ENCODE measurements at places on chromosomes 11 and 22.

GRCh38 chr22:31281733-31282132 is 10.6 kb downstream of the PIK3IP1 start:
- H3K27me3 ChIP-seq, result peaks cover 2% of the 10 kb centered on the region
- no peak for DNase-seq

GRCh38 chr22:46622081-46622521 is 1.9 kb downstream of the GRAMD4 start:
- H3K4me3 ChIP-seq, result no peak overlapping the region
- no peaks in the 10 kb centered on the region for H3K27me3 ChIP-seq
- H3K27ac ChIP-seq, result peak overlapping the region; percentile 65
- peaks cover 17% of the 10 kb centered on the region for H3K4me1 ChIP-seq

- no peaks in the 10 kb centered on the region for H3K36me3 ChIP-seq
- H3K27me3 ChIP-seq, result no peaks in the 10 kb centered on the region
- DNase-seq, result no peak
- no peaks in the 10 kb centered on the region for H3K4me1 ChIP-seq
- no peak overlapping the region for H3K27ac ChIP-seq
- H3K4me3 ChIP-seq, result no peak overlapping the region
Measured at GRCh38 chr11:17607083-17607429, 60.0 kb downstream of the OTOG start.

DNA sequence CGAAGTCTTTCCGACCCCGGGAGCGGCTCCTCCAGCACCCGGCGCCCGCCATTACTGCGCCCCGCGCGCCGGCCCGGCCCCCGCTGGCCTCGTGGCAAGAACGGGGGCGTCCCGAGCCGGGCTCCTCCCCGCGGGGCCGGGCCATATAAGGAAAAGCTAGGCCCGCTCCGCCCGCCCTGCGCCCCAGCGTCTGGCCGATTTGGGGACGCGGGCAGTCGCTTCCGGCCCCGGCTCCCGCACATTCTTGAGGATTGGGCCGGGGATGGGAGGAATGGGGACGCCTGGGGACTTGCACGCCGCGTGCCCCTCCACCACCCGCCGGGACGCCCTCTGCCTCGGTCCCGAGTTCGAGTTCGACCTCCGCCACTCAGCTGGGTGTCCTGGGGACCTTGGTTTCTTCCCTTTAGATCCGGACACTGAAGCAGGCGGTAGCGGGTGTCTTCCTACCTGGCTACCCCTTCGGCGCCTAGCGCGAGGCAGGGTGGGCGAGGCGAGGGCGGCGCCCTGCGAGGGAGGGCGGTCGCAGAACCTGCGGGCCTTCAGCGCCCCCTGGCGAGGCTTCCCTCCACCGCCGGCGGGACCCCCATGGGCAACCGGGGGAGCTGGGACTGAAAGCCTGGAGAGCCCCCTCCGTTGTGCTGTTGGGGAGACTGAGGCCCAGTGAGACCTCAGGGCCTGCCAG is 3.8 kb downstream of the SMTN start:
- H3K27ac ChIP-seq, result peak overlapping the region; percentile 79
- peak; percentile 85 for DNase-seq
- peaks cover 2% of the 10 kb centered on the region for H3K27me3 ChIP-seq
- peak overlapping the region; percentile 75 for H3K4me3 ChIP-seq
- peaks cover 31% of the 10 kb centered on the region for H3K4me1 ChIP-seq

GRCh38 chr22:22201185-22201929 is 43.2 kb upstream of the VPREB1 start:
- H3K36me3 ChIP-seq, result no peaks in the 10 kb centered on the region
- H3K27ac ChIP-seq, result no peak overlapping the region
- H3K27me3 ChIP-seq, result peaks cover 2% of the 10 kb centered on the region
- no peak for DNase-seq
- H3K4me3 ChIP-seq, result no peak overlapping the region

DNA sequence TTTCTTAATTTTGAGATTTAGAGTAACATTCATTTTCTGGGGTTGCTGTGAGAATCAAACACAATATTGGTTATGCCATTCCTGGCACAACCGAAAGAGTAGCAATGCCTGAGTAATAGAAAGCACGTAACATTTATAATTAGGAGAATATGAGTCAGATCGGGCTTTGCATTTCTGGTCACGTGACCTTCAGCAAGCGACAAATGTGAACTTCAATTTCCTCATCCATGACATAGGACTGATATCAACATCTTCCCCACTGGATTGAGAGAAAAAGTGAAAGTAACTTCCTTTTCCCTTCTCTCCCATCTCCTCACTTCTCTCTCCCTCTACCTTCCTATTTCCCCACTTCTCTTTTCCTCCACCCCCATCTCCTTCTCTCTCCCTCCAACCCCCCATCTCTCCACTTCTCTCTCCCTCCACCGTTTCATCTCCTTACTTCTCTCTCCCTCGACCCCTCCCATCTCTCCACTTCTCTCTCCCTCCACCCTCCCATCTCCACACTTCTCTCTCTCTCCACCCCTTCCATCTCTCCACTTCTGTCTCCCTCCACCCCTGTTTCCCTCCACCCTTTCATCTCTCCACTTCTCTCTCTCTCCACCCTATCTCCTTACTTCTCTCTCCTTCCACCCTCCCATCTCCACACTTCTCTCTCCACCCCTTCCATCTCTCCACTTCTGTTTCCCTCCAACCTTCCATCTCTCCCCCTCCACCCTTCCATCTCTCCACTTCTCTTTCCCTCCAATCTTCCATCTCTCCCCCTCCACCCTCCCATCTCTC is 33.5 kb upstream of the CAT start:
- no peaks in the 10 kb centered on the region for H3K4me1 ChIP-seq
- peaks cover 11% of the 10 kb centered on the region for H3K27me3 ChIP-seq
- no peak for DNase-seq
- no peaks in the 10 kb centered on the region for H3K36me3 ChIP-seq

GRCh38 chr11:86219311-86220193 is 25.0 kb upstream of the EED start:
- H3K4me3 ChIP-seq, result no peak overlapping the region
- peaks cover 10% of the 10 kb centered on the region for H3K4me1 ChIP-seq
- H3K27ac ChIP-seq, result no peak overlapping the region
- peaks cover 3% of the 10 kb centered on the region for H3K27me3 ChIP-seq

DNA sequence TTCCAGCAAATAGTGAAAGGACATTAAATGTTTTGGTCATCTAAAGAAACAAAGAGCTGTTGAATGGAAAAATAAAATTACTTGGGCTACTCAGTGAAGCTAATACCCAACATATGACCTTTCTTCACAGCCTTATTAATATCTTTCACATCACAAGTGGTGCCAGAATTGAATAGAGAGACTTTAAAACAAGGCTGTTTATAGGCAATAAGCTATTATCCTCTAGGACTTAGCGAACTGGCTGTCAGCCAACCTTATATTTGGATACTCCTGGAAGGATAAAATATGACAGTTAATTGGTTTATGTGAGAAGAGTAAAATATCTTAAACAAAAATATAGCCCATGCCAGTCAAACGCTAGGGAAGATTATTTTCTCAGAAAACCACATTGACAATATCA is 225.5 kb upstream of the BLID start:
- DNase-seq, result no peak
- no peaks in the 10 kb centered on the region for H3K27me3 ChIP-seq
- H3K27ac ChIP-seq, result no peak overlapping the region
- no peaks in the 10 kb centered on the region for H3K4me1 ChIP-seq
- no peaks in the 10 kb centered on the region for H3K36me3 ChIP-seq

GRCh38 chr11:65817312-65817834 is 16.4 kb upstream of the SNX32 start:
- peak overlapping the region; percentile 85 for H3K4me3 ChIP-seq
- H3K27ac ChIP-seq, result peak overlapping the region; percentile 87
- DNase-seq, result no peak
- peaks cover 5% of the 10 kb centered on the region for H3K27me3 ChIP-seq
- H3K36me3 ChIP-seq, result peaks cover 3% of the 10 kb centered on the region
- H3K4me1 ChIP-seq, result peaks cover 3% of the 10 kb centered on the region

DNA sequence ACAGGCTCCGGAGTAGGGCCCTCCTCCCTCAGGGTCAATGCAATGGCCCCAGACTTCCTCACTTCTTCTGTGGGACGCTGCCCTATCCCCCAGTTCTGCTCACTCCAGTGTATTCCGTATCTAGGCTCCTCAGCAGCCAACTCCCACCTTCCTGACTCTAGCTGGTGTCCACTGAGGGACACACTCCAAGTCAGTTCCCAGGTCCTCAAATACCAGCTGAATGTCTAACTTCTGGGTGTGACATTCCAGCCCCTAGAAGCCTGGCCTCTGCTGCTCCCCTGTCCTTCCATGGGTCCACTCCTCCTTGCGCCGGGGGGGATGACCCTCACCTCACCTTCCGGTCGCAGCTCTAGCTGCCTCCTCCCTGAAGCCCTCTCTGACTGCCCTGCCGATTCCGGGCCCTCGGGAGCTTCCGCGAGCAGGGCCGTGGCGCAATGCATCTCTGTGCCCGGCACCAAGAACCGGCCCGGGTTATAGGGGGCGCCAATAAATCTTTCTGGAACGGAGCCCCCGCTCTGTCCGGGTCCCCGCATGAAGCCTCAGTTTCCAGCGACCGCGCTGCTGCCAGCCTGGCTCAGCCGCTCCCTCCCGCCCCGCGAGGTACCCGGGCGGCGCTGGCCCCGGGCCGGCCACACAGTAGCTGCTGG is 15.4 kb downstream of the BAD start:
- no peaks in the 10 kb centered on the region for H3K36me3 ChIP-seq
- peak overlapping the region; percentile 91 for H3K4me3 ChIP-seq
- peaks cover 33% of the 10 kb centered on the region for H3K4me1 ChIP-seq
- H3K27ac ChIP-seq, result peak overlapping the region; percentile 100
- DNase-seq, result peak; percentile 54

- peaks cover 12% of the 10 kb centered on the region for H3K27me3 ChIP-seq
- H3K27ac ChIP-seq, result no peak overlapping the region
- no peaks in the 10 kb centered on the region for H3K4me1 ChIP-seq
Measured at GRCh38 chr22:43385770-43386641, 25.8 kb upstream of the MPPED1 start.

DNA sequence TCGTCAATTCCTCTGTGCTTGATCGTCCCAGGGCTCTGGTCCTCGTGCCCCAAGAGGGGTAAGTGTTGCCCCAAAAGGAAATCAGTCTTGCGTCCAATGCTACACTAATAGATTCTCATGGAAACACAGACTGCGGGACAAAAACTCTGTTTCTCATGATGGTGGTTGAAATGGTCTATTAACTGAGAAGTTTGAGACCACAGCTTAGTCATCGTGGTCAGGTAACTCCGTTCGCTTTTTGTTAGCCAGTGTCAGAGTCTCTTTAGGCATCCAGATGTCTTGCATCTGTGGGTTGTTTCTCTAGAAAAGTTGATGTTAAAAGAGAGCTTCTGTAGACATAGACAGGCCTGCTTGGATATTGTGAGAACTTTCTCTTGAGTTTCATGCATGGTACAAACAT is 104.6 kb upstream of the SORL1-AS1 start:
- peak overlapping the region; percentile 76 for H3K27ac ChIP-seq
- H3K27me3 ChIP-seq, result peaks cover 13% of the 10 kb centered on the region
- H3K36me3 ChIP-seq, result peaks cover 24% of the 10 kb centered on the region
- DNase-seq, result no peak

DNA sequence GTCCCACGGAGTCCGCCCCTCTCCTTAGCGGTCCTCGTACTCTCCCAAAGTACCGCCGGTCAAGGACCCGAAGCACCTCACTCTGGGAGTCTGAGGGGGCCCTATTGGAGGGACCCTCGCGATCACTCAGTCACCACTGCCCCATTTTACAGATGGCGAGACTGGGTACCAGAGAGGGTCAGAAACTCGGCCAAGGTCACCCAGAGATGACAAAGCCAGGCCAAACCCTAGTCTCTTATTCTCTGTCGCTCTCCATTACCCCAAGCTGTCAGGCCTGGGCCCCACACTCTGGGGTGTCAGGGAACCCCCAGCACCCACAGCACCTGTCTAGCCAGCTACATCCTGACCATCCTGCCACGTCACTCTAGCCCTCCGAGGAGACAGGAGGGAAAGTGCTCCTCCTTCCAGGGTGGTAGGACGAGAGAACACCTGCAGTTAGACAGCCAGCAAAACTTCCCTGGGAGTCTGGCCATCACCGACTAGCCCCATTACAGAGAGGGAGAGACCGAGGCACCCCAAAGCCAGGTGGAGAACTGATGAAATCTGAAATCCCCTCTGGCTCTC is 1.4 kb upstream of the KCNJ4 start:
- peaks cover 47% of the 10 kb centered on the region for H3K27me3 ChIP-seq
- H3K4me1 ChIP-seq, result peaks cover 12% of the 10 kb centered on the region
- no peak for DNase-seq
- no peak overlapping the region for H3K27ac ChIP-seq
- peak overlapping the region; percentile 73 for H3K4me3 ChIP-seq

DNA sequence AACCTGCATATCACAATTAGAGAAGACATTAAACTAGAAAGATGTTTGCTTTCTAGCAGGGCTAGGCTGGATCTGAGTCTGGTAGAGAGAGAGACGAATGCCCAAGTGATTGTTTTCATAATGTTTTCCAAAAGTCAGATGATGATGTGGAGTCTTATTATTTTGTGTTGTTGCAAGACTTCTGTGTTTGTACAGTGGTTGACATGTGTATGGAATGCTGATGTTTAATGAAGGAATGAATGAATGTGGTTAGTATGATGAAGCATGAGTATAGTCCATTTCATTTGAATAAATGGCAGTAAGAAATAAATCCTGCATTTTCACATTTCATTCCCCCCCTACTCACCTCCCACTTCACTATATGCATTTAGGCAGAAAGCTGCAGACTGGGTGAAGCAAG is 69.6 kb downstream of the PPP2R1B start:
- peaks cover 9% of the 10 kb centered on the region for H3K36me3 ChIP-seq
- no peak overlapping the region for H3K4me3 ChIP-seq
- no peak overlapping the region for H3K27ac ChIP-seq

GRCh38 chr11:67006029-67006884 is 16.7 kb upstream of the SYT12 start:
- H3K4me3 ChIP-seq, result no peak overlapping the region
- no peak overlapping the region for H3K27ac ChIP-seq
- no peaks in the 10 kb centered on the region for H3K4me1 ChIP-seq
- H3K36me3 ChIP-seq, result no peaks in the 10 kb centered on the region
- no peaks in the 10 kb centered on the region for H3K27me3 ChIP-seq

DNA sequence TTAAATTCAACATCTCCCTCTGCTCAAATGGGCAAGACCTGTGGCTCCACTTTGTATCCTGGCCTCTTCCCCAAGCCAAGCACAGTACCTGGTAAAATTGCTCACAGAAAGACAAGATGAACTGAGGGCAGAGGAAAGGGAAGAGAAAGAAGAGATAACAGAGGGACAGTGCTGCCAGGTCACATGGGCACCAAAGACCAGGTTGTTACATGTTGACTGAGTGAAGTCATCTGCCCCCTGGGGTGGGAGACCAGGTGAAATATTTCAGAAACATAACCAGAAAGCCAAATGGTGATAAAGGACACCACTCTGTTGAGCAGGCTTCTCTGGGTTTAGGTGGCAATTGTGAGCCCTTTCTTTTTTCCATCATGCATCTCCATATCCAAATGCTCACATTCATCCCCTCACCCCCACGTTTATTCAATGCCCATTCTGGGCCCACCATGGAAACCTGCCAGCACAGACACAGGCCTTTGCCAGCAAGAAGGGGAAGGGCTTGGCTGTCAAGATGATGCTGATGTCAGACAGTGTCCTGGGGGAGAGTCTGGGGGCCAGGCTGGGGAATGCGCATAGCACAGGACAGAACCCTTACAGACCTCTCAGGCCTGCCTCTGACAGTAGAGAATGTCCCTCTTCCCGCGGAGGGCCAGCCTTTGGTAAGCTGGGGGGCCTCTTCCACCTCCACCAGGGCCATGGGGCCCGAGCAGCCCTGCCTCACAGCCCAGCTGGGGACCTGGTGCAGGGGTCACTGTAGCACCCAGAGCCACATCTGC is 51.6 kb downstream of the DGCR2 start:
- no peak overlapping the region for H3K27ac ChIP-seq
- peaks cover 8% of the 10 kb centered on the region for H3K36me3 ChIP-seq
- DNase-seq, result no peak
- peaks cover 2% of the 10 kb centered on the region for H3K27me3 ChIP-seq
- peaks cover 26% of the 10 kb centered on the region for H3K4me1 ChIP-seq
- no peak overlapping the region for H3K4me3 ChIP-seq
